ENCODE measurements at places on chromosomes 4 and X. TPM values are rescaled to one million over a fixed set of nuclear protein-coding genes. Genes with fewer than 3 reads are reported as not detected.

DNA sequence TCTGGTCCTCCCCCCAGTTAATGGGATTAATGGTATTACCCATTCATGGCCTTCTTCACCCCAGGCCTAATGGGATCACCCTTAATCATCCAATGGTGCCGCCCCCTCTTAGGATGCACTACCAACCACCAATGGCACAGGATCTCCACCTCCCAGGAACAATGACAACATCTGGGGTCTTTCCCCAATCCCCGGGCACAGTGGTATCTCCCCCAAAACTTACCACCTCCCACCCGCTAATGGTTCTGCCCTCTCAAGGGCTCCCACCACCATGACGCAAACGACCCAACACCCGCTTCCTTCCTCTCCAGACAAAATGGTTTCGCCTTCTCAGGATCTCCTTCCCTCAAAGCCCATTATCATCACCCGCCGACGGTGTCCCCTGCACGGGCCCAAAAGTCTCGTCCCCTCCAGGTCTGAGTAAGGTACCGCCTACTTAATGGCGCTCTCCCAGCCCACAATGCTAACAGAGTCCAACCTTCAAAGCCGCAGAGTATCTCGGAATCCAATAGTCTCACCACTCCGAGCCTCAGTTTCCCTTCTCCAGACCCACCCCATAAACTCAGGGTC, 458 bp downstream of the GRIPAP1 start:
- DNase-seq, result peak; percentile 32

The BGN gene
- 96.0 TPM for total RNA-seq

DNA sequence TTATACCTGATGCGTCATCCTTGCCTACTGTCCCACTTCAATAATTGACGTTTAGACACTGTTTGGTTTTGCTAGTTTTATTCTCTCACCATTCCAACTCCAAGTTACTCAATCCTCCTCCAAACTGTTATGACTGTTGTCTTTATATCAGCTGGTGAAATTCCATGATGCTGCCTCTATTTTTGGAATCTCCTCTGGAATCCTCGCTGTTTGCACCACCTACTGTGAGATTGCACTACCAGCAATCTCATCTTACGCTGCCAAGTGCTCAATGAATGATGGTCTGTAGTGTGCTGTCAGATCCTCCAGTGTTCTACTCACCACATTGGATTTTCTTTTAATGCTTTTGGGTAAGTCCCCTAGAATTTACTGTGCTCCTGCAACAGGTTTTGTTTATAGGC, 13.2 kb upstream of the PCDH18 start:
- DNase-seq, result no peak

- DNase-seq, result peak; percentile 0
Observed at GRCh38 chr4:8848507-8849265, 23.0 kb downstream of the HMX1 start.

The VAMP7 gene
- total RNA-seq, result 22.8 TPM

GRCh38 chrX:55715847-55716246, 1.7 kb upstream of the RRAGB start:
- DNase-seq, result no peak

The FGA gene
- 0.47 TPM for total RNA-seq
